ENCODE measurements at places on chromosomes 13 and 19.

DNA sequence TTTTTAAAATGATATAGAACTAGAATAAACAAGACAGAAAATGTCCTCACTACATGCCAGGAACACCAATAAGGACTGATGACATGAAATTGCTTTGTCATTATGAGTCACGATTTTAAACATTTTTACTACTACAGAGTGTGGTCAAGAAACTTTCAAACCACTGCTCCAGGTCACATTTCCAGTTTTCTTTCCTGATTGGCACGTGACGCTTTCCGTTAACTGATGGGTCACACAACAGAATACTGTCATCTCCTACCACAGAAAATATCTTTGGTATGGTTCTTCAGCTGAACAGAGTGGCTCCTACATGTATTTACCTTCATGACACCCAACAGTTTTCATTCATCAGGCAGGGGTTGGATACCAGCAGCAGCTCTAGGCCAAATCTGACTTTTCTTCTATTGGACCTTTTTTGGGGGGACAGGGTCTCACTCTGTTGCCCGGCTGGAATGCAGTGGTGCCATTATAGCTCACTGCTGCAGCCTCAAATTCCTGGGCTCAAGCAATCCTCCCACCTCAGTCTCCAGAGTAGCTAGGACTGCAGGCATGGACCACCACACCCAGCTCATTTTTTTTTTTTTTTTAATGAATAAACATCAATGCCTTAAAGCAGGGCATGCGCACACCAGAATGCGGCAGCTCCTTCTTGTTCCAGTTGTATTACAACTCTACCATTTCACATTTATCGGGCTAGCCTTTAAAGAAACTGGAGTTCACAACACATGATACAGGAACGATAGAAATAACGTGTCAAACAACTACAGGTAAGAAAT is 147.4 kb downstream of the RNF17 start:
- no peak for DNase-seq

DNA sequence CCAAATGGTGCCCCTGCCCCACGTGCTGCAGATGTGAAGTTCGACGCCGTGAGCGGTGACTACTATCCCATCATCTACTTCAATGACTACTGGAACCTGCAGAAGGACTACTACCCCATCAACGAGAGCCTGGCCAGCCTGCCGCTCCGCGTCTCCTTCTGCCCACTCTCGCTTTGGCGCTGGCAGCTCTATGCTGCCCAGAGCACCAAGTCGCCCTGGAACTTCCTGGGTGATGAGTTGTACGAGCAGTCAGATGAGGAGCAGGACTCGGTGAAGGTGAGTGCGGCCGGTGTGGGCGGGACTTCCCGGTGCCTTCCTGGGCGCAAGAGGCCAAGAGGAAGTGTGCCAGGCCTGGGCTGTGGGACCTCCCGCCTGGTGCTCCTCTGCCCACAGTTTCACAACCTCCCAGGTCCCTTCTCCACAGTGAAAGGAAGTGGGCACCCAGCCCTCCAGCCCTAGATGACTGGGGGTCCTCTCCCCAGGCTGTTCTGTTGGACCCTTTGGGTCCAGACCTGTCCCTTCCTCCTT is 14.1 kb upstream of the RELB start:
- no peak for DNase-seq

DNA sequence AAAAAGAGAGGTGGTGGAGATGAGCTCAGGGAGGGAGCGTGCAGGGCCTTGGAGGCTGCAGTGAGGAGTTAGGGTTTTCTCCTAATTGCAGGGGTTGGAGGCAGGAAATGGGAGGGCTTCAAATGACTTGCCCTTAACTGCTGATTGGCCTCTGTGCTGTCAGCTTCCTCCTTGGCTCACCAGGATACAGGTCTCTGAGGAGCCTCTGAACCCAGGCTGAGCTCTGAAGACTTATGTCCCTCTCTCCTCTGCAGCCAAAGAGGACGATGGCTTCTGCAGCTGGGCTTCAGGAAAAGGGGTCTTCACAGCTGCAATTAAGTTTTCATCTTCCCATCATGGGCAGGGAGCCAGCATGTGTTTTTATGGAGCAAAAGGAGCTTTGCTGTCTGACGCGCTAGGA is 6.7 kb upstream of the RANBP3 start:
- DNase-seq, result no peak

DNA sequence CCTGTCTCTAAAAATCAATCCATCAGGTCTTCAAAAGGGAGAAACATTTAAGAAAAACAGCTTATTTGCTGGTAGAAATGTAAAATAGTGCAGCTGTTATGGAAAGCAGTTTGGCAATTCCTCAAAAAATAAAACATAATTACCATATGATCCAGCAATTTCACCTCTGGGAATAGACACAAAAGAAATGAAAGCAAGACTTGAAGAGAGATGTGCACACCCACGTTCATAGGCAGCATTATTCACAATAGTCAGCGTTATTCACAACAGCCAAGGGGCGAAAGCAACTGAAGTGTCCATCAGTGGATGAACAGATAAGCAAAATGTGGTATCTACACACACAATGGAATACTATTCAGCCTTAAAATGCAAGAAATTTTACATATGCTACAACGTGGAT is 45.1 kb upstream of the DOCK9 start:
- no peak for DNase-seq

DNA sequence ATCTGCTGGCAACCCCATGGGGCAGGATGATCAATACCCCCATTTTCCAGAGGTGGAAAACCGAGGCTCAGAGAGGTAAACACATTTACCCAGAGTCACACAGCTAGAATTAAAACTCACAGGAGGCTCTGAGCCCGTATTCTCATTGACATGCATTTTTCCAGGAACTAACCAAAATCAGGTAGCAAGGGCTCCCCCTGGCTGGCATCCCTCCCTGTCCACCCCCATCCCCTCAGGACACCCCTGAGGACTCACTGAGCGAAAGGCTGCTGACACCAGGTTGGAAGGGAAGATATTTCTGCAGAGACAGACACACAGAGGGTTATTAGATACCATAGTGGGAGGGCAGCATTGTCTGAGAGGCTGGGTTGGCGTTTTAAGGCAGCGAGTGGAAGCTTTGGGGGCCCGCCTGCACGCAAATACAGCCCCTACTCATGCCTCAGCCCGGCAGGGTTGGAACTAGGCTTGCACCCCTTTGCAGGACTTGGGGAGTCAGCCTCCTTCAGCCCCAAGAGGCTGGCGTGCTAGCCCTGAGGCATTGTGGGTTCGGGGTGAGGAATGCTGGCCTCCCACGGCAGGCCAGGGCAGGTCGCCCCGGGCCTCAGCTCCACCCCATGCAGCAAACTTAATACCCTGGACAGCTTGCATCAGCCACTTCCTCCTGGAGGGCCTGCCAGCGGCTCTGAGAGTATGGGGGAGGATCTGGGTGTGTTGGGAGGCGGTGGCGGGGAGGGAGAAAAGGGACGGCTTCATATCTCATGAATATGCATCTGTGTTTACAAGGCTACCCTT is 3.9 kb downstream of the SLC1A5 start:
- peak; percentile 79 for DNase-seq

DNA sequence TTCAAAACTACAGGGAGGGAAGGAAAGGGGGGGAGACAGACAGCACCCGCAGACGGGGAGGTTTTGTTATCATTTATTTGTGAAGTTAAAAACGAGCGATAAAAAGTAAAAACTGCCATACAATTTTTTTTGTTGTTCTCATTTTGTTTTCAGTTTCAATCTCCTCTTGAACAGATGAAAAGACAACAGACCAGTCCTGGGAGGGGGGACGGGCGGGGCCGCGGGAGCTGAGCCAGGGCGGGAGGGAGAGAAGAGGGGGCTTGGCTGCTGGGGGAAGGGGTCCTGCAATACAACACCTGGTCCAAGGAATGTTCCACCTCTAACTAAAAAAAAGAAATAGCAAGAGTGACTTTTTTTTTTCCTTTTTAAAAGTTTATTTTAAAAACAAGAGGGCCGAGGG is 11.3 kb downstream of the KHSRP start:
- no peak for DNase-seq

DNA sequence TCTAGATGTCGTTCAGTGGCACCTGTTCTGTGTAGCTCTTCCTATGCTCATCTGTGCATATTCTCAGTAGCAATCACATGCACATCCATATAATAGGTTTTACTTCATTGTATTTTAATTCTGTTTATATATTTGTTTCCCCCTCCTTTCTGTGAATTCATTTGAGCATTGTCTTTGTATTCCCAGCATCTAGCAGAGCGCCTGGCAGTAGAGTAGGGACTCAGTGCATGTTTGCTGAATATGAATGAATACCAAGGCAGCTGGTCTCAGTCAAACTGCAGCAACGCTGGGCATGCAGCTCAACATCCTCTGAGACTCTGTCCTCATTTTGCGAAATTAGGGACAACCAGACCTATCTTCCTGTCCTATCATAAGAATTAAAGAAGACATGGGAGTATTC is 330.1 kb downstream of the SPRY2 start:
- DNase-seq, result no peak

- DNase-seq, result no peak
Measured at GRCh38 chr13:23458989-23459388, 25.5 kb upstream of the SACS start.

GRCh38 chr19:39645800-39646411 is 9.8 kb upstream of the LGALS16 start:
- DNase-seq, result peak; percentile 42

- DNase-seq, result no peak
Measured at GRCh38 chr13:30639671-30640070, 22.0 kb downstream of the USPL1 start.

- DNase-seq, result no peak
Measured at GRCh38 chr19:29259867-29260281, 46.9 kb upstream of the UQCRFS1 start.

GRCh38 chr13:30857636-30858035 is 48.4 kb upstream of the MEDAG start:
- no peak for DNase-seq

- no peak for DNase-seq
Measured at GRCh38 chr13:111620586-111620985, 300.1 kb downstream of the TEX29 start.

DNA sequence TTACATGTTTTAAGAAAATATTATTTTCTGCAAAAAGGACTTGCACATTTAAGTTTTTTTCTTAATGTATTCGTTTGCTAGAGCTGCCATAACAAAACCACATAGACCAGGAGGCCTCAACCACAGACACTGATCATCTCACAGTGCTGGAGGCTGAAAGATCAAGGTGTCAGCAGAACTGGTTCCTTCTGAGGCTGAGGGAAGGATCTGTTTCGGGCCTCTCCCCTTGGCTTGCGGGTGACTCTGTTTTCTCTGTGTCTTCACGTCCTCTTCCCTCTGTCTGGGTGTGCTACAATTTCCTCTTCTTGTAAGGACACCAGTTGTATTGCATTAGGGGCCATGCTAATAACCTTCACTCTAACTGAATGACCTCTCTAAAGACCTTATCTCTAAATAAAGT is 364.2 kb downstream of the IRS2 start:
- DNase-seq, result no peak

DNA sequence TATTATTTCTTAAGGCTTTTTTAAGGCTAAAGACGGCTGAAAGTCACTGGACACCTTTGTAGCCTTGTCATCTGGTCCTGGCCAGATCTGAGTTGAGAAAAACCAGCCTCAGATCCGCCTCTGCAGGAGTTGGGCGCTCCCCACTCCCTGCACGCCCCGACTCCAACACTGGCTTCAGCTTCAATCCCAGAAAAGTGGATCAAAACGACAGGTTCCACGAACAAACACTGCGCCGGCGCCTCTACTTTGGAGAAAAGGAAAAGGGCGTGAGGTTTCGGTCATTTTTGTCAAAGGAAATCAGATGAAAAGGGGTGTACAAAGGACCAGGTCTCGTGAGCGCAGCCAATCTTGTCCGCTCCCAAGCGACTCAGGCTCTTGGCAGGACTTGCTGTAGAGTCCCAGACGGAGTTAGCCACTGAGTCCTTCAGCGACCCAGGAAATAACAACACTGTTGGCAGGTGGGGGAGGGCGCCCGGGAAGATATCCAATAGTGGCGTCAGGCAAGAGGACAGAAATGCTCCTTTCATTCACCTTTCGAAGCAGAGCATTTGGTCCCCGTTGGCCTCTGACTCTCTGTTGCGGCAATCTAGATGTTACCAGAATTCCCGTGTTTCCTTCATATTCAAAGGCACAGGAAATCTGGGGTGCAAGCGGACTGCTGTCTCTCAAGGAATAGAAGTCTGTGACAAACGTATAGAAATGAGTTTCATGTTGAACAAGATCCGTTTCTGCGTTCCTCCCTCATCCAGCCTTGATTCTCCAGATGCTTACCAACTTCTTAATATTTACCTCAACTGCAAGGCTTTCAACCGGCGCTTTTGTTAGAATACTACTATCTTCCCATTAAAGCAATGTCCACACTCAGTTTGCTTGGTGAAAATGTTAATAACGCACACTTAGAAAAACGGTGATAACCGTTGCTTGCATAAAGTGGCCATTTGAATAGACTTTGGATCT is 1.8 kb upstream of the CCNA1 start:
- no peak for DNase-seq

Data from stimulated activated CD8-positive, alpha-beta memory T cell treated with anti-CD3 and anti-CD28 coated beads, Interleukin-4, amount 100 ng/mL, for 48 hours (primary cell).